ENCODE measurements at places on chromosomes 16 and 17.

DNA sequence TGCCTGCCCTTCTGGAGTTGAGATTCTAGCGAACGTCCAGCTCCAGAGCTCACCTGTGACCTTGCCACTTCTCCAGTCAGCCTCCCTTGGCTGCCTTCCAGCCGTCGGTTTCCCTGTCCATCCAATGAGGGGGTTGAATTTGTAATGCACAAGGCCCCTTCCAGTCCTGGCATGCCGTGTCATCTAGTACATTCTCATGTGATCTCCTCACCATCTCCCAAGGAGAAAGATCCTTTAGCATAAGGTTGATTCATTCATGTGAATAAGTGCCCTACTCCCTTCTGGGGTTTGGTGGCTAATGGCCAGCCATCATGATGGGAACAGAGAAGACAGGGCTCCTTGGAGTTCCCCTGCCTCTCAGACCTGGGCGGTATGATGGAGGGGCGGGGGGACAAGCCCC is 18.9 kb upstream of the ABCC3 start:
- DNase-seq: no peak

- no peak for DNase-seq
These were observed 25.3 kb upstream of the ZNF469 start for GRCh38 chr16:88357317-88358022.

- DNase-seq: no peak
These were observed 16.6 kb downstream of the TMEM204 start for GRCh38 chr16:1550069-1550468.

GRCh38 chr16:71807905-71808592 is 585 bp downstream of the AP1G1 start:
- no peak for DNase-seq

DNA sequence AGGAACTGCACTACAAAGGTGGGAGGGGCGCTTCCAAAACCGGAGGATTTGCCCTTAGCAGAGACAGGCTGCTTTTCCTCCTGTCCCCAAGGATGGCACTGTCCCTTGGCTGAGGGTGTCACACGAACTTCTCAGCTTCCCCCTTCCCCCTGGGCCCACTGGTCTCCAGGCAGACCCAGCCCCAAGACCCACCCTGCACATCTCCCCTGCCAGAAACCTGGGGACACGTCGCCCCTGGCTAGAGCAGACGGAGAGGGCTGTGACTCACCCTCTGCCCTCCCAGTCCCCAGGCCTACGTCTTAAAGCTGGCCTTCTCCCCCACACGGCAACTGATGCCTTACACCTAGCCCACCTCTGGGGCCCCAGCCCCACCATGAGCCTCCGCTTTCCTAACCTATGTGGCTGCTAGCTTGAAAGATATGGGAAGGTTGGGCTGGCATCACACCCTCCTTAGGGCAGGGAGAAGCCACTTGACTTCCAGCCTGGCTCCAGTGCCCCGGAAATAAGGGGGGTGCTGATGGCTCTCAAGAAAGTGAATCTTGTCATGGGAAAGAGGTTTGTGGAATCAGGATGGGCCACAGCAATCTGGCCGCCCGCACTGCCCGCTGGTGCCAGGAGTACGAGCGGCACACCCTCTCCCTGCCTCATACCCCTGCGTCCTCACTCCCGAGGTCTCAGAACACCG is 4.6 kb downstream of the ZNF319 start:
- DNase-seq: no peak

DNA sequence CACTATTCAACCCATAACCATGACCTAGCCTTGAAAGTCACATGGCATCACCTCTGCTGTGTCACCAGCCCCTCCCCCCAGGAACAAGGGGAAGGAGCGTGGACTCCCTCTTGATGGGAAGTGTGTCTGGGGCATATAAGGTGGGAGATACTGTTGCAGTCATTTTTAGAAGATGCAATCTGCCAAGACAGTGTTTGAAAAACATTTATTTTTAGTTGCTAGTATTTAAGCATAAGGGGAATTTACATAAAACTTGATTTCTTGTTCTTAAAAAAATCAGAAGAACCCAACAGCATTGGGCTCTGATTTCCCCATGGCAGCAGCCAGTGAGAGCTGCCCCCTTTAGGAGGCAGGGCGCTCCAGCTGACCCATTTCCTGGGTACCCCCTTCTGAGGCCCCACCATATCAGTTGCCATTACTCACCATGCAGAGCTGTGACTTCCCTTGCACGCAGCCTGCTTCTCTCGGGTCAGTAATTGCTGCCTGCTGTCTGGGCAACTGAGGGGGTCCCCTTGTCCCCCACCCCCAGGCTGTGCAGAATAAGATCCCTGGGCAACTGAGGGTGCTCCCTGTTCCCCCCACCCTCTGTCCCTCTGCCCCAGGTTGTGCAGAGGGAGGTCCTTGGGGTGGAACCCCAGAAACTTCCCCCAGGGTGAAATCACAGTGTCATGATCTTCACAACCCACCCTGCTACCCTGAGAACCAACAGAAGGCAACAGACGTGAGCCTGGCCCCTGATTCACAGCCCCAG is 11.8 kb upstream of the CDC42EP4 start:
- DNase-seq: no peak

DNA sequence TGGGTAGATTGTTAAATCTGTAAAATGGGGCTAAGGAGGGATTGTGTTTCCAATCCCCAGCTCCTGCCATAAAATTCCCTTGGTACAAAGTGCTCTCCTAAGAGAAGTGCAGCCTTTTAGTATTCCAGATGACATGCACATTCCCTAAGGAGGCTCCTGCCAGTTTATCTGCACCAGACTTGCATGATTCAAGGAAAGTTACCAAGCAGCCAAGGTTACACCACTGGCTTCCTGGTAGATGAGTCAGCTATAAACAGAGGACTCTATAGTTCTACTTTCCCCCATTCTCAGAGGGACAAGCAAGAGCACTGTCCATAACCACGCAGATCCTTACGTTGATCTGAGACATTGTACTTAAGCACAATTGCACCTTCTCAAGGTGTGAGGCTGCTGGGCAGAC is 1.9 kb downstream of the CALB2 start:
- DNase-seq: no peak

DNA sequence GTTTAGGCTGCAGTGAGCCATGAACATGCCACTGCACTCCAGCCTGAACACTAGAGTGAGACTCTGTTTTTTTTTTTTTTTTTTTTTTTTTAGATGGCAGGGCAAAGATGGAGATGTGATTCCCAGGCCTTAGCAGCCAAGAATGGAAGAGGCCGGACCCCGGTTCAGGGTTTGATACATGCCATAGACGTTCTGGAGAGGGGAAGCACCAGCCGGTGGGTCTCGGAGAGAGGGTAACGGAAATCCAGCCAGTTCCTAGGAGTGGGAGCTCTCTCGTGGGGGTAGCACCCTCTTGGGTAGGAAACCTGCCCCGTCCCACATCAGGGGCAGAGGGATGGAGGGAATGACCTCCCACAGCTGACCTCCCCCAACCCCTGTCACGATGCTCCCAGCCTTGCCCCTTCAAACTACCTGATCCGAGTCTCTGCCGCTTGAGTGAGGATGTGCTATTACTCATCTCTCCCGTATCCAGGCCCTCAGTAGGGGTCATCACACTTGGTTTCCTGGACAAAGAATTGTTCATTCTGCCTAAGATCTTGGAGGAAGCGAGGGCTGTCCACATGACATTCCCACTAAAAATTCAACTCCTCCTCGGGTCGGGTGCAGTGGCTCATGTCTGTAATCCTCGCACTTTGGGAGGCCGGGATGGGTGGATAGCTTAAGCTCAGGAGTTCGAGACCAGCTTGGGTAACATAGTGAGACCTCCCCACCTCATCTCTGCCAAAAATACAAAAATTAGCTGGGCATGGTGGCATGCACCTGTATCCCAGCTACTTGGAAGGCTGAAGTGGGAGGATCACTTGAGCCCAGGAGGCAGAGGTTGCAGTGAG is 47.3 kb downstream of the MIS12 start:
- DNase-seq: no peak

GRCh38 chr17:20952183-20952582 is 90.6 kb downstream of the USP22 start:
- no peak for DNase-seq

DNA sequence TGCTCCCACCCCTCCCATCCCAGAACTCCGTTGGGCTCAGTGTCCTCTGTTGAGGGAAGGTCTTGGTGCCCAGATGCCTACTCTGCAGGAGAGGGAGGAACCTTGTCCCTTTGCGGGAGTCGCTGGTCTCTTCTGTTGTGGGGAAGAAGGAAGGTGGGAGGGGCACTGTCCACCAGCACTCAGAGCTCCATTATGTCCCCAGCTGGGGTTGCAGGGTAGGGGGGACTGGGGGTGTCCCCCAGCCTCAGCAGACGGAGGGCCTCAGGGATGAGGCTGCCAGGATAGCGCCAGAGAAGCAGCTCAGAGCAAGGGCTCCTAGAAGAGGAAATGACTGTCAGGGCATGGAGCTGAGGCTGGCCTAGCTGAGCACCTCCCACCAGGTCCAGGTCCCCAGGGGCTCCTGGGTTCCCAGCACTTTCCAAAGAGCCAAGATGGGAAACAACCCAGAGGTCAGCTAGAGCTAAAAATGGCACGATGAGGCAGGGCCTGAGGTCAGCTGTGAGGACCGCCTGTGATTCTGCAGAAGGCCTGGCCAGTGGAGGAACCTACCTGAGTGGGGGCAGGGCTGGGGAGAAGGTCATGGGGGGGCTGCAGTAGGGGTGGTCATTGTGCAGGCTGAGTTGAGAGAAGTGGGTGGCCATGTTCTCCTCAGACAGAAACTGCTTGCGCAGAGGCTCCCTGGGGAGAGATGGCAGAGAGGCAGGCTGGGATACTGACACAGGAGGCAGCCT is 893 bp downstream of the HCFC1R1 start:
- peak; percentile 83 for DNase-seq

DNA sequence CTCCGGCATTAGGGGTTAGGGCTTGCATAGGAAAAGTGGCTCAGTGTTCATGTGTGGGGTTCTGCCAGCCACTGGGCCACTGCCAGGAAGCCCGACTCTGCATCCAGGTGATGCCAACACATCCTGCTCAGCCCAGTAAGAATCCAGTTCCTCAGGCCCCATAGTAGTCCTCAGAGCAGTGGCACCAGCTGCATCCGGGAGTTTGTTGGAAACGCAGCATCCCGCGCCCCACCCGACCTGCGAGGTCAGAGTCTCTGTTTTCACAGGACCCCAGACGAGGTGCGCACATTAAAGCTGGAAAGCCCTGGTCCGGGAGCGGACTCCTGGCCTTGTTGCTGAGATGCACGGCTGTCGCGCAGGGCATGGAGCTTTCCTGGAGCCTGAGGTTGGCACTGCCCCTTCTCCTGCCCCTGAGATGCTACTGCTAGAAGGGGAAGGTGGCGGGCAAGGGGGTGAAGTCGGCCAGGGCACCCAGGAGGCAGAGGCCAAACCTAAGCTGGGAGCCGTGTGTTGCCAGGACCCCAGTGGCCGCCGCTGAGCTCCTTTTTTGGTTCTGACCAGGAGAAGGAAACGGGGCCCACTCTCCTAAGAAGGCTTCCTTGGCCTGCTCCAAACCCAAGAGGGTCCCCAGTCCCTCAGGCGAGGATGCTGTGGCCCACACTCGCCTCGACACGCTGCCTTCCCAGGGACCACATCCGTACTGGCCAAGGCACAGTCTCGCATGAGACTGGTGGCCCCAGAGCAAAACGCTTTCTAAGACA is 44.4 kb downstream of the NOS2 start:
- no peak for DNase-seq

- no peak for DNase-seq
These were observed 11.7 kb upstream of the ZNF594 start for GRCh38 chr17:5203178-5203907.

GRCh38 chr16:85221771-85222154 is 109.5 kb upstream of the CIBAR2 start:
- no peak for DNase-seq

DNA sequence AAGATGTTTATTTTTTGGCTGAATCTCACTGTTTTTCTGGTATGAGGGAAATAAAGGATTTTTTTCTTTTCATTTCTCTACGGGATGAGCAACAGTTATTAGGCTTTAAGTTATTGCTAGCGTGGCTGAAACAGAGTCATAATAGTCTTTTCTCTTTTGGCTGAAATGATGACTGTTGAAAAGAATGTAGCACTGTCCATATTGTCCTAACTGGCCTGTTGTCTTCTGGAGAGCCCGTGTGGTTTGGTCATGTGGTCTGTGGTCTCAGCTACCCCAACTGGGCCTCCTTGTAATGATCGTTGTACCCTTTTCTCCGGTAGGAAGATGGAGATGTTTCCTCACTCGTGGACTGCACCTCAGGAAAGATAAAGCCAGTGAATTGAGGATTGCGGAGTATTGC is 36.6 kb downstream of the EPN2 start:
- no peak for DNase-seq

DNA sequence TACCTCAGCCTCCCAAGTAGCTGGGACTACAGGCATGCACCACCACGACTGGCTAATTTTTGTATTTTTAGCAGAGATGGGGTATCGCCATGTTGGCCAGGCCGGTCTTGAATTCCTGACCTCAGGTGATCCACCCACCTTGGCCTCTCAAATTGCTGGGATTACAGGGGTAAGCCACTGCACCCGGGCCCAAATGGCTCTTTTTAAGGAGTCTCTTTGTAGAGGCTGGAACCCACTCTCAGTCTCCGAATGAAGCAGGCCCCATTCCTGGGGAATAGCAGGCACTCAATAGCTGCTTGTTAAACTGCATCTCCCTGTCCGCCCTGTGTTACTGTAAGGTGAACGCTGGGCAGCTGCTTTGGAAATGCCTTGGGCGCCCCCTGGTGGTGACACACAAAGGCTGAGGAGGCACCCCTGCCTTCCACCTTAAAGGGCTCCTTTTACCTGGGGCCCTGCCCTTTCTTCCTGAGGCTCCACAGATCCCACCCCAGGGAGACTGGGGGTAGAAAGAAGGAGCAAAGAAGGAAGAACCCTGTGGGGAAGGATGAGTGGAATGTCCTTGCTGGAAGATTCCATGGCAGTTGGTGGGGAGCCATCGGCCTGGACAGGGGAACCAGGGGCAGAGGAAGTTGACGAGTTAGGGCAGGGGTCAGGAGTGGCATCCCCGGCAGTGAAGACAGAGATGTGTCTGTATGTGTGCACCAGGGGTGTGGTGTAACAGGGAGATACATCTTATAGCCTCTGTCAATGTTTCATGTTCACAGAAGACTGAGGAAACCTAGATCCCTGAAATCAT is 6.1 kb upstream of the SP2 start:
- peak; percentile 94 for DNase-seq

DNA sequence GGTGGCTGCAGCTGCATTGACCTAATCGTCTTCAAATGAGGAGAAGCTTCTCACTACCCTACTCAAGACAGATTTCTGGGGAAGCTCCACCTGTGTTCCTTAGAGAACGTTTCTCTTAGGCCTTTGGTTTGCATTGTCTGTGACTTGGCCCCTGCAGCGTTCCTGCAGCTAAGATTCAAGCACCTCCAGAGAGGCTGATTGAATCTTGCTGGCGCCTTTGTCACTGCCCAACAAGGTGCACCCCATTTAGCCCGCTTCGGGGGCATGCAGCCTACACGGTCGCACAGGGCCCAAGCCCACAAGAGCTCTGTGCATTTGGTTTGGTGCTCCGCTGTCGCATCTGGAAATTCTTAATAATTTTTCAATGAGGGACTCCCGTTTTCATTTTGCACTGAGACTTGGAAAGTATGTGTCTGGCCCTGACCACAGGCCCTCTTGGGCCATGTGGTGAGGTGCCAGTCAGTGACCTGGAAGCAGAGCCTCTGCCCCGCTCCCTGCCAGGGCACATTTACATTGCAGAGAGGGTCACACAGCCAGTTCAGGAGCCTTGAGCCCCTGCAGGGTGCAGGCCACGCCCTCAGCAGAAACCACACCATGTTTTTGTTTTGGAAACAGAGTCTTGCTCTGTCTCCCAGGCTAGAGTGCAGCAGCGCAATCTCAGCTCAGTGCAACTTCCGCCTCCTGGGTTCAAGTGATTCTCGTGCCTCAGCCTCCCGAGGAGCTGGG is 51.1 kb upstream of the CACNG5 start:
- DNase-seq: no peak

All from Karpas-422 (cell line).